ENCODE measurements at places on chromosomes 7 and 10.

GRCh38 chr7:407721-408539, 111.7 kb downstream of the PDGFA start:
- DNase-seq = no peak

GRCh38 chr7:33940503-33940902, 35.2 kb downstream of the BMPER start:
- DNase-seq = no peak

GRCh38 chr10:129511758-129512157, 44.7 kb downstream of the MGMT start:
- DNase-seq = no peak

- DNase-seq = no peak
Observed at GRCh38 chr7:119838444-119838843, 434.5 kb upstream of the KCND2 start.
